ENCODE measurements at places on chromosomes 2 and 18.
A peak's percentile ranks its signal among the peaks of the same experiment; 100 is the strongest.

GRCh38 chr2:223314811-223315210, 262.8 kb downstream of the KCNE4 start:
- no peak for DNase-seq

DNA sequence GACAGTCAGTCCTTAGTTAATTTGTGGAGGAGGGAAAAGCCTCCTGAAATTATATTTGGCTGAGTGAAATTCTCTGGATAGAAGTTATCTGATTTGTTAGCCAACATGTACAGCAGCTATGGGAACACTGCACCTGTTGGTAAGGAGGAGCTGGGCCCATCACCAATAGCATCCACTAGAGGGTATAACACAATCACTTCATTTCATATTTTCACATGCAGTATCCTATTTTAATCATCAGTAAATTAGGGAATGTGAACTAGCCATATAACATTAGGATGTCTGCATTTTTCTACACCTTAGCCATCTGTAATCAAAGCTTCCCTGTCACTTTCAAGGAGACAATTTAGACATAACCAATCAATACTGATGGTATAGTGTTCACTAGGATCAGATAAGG, 818.4 kb upstream of the CDH2 start:
- DNase-seq, result no peak

DNA sequence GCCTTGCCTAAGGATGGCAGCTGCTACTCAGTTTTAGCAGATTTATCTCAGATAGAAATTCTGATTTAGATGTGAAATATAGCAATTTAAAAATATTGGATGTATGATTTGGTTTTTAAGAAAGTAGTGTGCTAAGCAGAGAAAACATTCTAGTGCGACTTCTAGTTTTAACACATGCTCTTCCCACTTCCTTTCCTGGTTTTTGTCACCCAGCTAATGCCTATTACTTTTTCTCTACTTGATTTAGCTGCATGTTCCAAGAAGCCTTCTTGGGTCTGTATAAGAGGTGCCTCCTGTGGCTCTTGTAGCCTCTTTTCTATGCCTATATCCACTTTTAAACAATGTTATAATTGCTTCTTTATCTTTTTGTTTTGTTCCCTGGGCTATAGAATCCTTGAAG, 53.0 kb downstream of the GPD2 start:
- no peak for DNase-seq

GRCh38 chr2:70141902-70142589, 48.8 kb downstream of the C2orf42 start:
- DNase-seq, result no peak

DNA sequence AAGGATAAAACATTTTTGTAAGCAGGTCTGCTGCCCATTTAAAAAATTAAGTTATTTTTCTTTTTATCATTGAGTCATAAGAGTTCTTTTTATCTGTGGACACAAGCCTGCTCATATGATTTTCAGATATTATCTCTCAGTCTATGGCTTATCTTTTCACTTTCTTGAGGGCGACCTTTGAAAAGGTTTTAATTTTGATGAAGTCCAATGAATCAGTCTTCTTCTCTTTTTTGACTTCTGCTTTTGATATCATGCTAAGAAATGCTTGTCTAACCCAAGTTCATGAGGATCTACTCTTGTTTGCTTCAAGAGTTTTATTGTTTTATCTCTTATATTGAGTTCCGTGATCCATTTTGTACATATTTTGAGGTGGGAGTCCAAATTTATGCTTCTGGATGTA, 36.5 kb downstream of the PSMD14 start:
- DNase-seq, result no peak

DNA sequence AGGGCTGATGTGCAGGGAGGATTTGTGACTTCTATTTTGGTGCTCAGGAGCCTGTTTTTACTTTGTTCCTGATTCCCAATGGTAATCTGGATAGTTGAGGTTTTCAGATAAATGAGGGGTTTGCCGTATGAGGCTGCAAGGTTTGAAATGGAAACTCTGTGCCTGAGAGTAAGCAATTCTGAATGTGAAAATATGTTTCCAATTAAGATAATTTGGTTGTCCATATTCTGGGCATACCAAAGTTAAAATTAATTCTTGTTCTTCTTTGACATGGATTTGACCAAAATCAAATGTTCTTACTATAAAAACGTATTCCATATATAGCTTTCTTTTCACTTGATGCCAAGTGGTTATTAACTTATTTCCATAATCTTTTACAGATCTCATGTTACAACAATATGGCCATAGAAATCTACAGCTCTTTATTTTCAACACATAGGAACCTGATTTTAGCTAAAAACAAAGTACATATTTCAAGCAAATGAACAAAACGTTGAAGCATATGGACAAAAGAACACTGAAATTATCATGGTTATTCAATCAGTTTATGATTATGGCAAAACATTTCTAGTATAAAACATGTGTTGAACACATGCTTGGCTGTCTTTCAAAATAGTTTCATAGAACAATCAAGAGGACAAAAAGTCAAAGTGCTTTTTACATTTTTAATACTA, 63.4 kb upstream of the ARHGAP28 start:
- no peak for DNase-seq

DNA sequence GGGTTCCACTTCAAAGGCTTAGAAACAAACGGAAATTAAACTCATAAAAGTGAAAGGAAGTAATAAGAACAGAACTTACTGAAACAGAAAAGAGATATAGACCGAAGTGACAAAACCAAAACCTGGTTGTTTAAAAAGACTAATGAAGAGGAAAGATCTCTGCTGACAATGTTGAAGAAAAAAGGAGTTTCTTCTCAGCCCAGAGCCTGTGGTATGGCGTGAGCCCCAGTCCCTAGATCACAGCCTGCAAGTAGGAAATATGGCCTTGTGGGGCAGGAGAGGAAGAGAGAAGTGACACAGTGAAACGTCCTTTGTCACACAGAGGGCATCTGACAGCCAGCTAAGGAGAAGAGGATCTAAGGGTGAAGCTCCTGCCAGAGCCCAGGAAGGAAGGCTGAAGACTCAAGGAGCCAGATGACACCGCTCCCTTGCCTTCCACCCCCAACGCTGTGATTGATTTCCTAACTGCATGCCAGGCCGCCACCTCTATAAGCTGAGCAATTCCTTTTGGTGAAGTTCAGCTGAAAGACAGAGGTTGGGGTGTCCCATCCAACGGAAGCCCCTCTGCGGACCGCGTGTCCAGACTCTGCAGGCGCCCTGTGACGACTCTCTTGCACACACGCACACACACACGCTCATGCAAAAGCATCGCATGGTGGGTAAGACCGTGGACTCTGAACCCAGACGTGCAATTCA, 141.1 kb downstream of the HDAC4 start:
- no peak for DNase-seq

DNA sequence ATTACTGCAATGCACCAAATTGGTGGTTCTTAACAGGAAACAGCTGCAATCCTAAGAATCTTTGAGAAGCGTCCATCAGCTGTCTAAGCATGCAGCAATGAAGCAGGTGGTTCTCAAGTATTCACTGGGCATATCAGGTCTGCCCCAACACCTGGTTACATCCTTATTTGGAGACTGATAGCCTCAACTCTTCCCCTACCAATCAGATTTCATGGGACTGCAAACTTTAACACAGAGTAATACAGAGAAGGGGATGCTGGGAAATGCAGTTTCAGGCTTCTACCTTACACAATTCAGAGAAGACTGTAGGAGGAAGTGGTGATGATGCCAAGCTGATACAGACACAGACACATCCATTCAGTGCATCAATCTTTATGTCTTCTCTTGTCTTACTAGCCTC, 240.5 kb downstream of the BCL2 start:
- no peak for DNase-seq

DNA sequence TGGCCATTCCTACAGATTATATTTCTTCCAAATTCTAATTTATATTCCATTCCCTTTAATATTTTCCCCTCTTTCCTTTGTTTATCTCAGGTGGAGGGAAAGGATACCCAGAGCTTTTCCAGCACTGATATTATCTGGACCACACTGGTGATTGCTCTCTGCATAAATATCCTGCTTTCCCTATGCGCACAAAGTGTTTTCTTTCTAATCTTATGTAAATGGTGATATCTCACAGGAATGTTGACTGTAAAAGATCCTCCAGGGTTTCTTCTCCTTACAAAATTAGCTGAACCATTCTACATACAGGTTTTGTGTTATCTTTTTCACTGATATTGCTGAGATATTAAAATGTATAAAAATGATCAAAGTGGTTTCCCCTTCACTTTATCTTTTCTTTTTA, 59.1 kb upstream of the GALNT13 start:
- no peak for DNase-seq

DNA sequence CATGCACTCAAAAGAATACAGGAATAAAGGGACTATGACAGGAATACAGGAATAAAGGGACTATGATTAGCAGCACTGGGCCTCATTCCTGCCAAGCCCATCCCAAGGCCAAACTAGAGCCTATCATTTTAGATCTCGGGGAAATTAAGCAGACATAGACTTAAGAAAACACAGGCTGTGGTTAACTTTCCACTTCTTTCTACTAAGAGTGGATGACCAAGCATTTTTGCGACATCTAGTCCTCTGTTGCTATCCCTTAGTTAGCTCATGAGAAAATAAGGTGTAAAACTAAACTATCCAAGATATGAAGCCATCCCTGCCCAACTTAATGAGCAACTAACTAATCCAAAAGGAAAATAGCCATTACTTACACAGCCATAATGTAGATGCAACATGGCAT, 5.9 kb downstream of the LYPD1 start:
- DNase-seq, result no peak

DNA sequence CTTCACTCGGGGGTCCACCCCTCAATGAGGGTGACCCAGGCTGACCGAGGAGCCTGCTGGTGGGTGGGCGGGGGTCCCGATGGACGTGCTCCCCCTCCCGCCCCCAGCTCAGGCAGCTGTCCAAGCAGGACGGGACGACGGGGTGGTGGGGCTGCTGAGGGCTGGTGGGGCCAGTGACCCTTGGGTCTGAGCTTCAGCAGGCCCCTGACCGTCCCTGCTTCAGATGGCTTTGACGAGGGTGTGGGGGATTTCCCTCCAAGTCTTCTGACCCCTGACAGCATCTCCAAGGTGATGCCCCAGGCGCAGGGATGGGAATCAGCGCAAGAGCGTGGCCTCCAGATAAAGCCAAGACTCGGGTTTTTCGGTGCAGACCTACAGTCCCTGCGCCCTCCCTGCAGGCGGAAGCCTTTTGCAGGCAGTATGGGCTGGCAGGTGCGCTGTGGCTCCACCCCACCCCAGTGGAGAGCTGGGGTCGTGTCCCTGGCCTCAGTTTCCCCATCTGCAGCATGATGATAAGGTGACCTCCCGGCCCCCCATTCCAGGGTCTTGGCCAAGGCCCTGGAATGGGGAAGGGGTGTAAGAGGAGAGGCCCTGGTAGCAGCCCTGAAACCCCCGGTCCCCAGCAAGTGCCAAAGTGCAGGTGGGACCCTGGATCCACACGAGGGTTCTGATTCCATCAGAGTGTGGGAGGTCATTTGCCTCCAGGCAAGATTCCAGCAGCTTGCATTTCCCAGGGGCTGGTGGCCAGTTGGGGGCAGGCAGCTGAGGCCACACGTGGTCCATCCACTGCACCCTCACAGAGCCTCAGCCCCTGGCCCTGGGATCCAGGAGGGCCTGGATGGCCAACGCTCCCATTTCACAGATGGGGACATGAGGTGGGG, 8.7 kb downstream of the CROCC2 start:
- no peak for DNase-seq

DNA sequence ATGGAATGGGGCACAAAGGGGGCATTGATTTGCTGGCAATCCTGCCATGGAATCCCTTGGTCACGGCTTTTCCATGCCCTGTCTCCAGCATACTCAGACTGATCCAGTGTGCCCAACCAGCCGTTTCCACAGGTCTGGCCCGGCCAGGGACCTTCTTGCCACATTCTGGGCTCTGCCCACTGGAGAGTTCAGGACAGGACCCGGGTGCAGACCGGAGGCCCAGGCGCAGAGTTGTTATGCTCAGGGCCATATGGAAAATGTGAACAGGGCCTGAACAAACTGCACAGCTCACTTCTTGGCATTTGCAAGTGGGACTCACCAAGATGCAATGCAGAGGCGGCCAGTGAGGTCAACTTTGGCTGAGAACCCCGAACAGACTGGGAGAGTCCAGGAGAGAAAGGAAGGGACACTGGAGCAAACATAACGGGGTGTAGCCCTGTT, 15.6 kb upstream of the ASAP2 start:
- peak; percentile 59 for DNase-seq

DNA sequence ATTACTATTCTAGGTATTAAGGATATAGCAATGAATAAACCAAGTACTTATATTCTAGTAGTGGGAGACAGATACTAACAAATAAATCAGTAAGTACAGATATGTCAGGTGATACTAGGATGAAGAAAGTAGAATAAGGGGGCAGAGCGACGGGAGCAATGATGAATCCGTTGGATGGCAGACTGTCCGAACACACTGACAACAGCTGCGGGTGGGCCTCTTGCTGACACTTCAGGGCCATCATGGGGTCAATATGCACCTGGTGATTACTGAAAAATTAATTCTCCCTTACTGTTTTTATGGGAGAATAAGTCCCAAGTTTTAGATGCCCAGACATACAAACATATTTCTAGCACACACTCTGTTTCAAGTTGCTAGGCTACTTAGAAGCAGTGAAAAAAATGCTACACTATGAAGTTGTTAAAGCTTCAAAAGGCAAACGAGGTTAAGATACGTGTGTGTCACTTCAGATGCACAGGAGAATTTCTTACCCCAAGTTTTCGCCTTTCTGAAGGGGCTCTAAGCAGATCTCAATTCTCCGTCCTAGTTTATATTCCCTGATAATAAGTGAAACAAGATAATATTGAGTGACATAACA, 78.7 kb downstream of the USP40 start:
- no peak for DNase-seq

- no peak for DNase-seq
Observed at GRCh38 chr18:63488160-63488559, 11.4 kb downstream of the SERPINB5 start.

DNA sequence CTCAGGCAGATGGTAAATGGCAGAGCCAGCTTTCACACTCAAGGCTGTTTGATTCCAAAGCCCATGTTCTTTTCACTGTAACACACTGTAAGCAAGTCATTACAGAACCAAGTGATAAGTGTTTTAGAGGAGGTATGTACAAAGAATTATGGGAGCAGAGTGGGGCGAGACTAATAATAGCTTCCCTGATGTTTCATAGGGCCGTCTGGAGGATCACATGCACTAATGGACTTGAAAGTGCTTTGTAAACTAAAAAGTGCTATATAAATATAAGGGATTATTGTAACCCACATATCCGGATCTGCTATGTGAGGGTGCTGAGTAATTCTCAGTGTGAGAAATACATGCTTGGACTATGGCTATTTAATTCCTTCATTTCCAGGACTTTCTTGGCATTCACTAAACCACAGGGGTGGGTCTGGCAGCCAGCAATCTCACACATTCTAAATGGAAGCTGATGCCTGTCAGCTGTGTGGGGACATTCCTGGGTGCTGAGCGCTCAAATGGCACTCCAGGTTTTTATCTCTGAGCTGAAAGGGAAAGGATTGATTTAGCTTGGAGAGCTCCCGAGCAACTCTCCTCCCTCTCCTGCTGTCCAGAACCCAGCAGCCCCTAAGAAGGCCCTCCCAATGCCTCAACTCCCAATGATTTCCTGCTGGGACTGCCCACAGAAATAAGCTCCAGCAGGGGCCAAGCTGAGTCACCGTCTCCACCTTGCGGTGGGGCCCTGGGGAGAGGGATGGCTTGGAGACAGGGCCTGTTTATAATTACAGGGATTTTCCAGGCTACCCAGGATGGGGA, 222.8 kb downstream of the SOX11 start:
- peak; percentile 86 for DNase-seq

Measured in smooth muscle cell of the brain vasculature (primary cell).